ENCODE measurements at places on chromosomes 5 and 9.

DNA sequence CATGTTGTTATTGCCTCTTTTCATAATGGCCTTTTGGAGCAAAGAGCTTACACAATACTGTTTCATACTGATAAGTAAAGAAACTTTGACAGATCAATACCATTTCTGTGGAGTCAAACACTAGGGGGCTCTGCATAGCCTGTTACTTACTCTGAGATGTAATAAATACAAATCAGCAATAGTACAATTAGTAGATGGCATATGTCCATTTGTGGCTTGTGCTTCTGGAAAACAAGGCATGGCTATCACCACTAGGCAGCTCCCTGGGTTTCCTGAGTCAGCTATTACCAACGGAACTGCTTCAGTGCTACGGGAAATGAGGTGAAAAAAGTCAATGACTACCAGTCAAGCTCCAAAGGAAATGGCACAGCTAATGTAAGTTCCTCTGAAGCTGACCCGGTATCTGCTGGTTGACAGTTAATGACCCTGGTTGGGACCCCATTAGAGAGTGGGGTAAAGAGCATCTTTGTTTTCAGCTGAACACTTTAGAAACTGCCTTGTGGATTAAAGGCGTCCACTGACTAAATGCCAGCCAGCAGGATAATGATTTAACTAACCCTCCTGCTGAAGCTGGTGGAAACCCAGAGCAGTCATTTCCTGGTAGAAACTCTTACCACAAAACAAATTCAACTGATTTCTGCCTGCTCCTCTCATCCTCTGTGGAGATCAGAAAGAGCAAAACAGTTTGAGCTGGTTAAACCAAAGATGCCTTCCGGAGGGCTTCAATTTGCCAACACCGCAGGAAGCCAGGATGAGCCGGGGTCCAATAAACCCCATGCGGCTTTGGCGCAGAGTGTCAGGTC is 69.0 kb upstream of the FAM169A start:
- DNase-seq, result peak; percentile 71

DNA sequence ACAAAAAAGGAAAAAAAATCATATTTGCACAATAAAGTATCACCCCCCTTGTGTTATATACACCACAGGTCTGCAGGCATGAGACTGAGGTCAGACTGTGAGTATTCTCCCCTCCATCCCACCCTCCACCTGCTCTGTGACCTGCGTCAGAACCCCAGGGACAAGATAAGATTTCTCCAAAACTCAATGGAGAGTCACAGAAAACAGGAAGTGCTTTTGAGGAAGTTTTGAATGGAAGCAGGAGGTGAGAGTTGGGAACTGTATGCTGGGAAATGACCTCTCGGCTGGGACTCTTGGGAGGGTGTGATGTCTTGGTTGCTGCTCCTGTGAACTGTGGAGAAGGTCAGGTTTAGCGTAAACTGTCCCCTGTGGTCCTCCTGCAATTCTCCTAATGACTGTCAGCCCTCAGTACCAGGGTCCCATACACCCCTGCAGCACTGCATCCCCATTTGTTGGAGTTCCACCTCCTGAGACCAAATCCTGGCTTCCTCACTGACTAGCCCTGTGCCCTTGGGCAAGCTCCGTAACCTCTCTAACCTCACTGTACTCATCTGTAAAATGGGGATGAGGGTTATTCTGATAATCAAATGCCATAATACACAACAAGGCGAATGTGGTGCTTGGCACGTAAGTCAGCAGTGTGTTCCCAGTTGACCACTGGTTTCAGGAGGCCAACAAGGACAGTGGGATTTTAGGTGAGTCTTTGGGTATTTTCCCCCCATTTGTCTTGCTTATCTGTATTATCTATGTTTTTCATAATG is 6.9 kb upstream of the CTSL start:
- DNase-seq, result no peak

DNA sequence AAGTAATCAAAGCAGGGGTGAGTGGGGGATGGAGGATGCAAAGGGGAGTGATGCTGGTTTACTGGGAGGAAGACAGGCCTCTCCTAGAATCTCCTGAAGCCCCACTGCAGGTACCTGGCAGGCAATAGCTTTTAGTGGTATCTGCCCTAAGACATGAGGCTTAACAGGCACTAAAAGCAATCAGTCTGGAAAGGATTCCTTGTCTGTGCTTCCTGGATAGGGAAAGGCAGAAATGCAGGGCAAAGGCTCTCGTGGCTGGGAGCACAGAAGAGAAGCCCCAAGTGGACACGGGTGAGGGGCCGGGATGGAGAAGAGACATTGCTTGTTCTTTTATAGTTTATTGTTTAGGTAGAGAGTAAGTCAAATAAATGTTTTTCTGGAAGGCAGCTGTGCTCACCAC is 40.1 kb downstream of the CCNJL start:
- no peak for DNase-seq

DNA sequence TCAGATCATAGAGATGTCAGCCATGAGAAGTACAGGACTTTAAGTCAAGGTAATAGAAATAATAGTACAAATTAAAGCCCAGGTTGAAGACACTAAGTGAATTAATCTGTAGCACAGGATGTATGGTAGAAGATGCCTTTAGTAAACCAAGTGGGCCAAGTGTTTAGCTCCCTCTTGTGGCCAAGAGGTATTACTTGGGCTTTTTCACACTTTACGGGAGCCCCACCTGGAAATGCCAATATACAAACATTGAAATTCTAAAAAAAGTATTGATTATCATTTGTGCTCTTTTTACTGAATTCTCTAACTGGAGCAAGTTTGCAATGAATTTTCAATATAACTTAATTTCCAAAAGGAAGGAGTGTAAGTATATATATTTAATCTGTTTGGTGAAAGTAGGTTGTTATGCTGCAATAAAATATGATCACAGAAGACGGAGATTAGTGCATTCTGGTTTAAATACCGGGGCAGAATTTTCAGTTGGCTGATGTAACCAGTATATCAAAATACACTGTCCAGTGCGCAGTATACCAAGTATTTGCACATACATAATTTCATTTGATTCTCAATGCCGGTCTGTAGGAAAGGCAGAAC is 84.7 kb downstream of the PARP8 start:
- no peak for DNase-seq

Measured in pulmonary artery endothelial cell (primary cell).